ENCODE measurements at places on chromosomes 5 and 9. TPM values are rescaled to one million over a fixed set of nuclear protein-coding genes. Genes with fewer than 3 reads are reported as not detected.

Gene QRFP
- not detected for total RNA-seq

Gene STK32A
- total RNA-seq, result 3.3 TPM

Gene AK1
- total RNA-seq, result 34.4 TPM

Gene KCTD16
- 3.9 TPM for total RNA-seq

GRCh38 chr9:88813638-88814209 is 177.5 kb upstream of the S1PR3 start:
- H3K27me3 ChIP-seq, result no peaks in the 10 kb centered on the region
- H3K4me1 ChIP-seq, result peaks cover 53% of the 10 kb centered on the region
- H3K36me3 ChIP-seq, result no peaks in the 10 kb centered on the region
- no peak for DNase-seq

GRCh38 chr5:130316971-130317680 is 412.9 kb downstream of the CHSY3 start:
- no peak for DNase-seq
- H3K27ac ChIP-seq, result no peak overlapping the region
- H3K27me3 ChIP-seq, result no peaks in the 10 kb centered on the region
- H3K4me3 ChIP-seq, result no peak overlapping the region
- H3K4me1 ChIP-seq, result no peaks in the 10 kb centered on the region

- H3K27ac ChIP-seq, result no peak overlapping the region
- H3K27me3 ChIP-seq, result peaks cover 60% of the 10 kb centered on the region
- H3K4me3 ChIP-seq, result no peak overlapping the region
- DNase-seq, result no peak
- H3K4me1 ChIP-seq, result peaks cover 2% of the 10 kb centered on the region
These were observed 40.5 kb upstream of the PLEKHG4B start for GRCh38 chr5:51500-51823.

- H3K4me3 ChIP-seq, result no peak overlapping the region
- no peak overlapping the region for H3K27ac ChIP-seq
- no peaks in the 10 kb centered on the region for H3K27me3 ChIP-seq
- H3K4me1 ChIP-seq, result no peaks in the 10 kb centered on the region
- no peaks in the 10 kb centered on the region for H3K36me3 ChIP-seq
These were observed 87.8 kb upstream of the CPEB4 start for GRCh38 chr5:173800340-173800739.

DNA sequence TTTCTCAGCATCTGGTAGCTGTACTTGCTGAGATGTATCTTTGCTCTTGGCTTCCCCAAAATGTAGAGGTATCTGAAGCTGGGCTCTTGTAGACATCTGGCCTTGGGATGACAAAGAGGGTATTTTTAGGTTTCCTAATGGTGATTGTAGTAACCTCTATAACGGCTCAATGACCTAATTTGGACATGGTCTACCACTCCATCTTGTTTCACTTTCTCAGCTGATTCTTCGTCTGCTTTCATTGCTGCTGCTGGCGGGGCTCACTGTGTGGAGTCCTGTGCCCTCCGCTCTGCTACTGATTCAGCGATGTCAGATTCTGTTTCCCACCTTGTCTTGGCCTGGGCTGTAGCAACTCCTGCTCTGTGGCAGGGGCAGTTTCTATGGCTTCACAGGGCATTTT is 12.7 kb upstream of the MARCHF11 start:
- DNase-seq, result no peak
- no peak overlapping the region for H3K27ac ChIP-seq
- peaks cover 36% of the 10 kb centered on the region for H3K27me3 ChIP-seq
- H3K4me3 ChIP-seq, result no peak overlapping the region
- no peaks in the 10 kb centered on the region for H3K36me3 ChIP-seq

- no peaks in the 10 kb centered on the region for H3K27me3 ChIP-seq
- no peaks in the 10 kb centered on the region for H3K36me3 ChIP-seq
- H3K27ac ChIP-seq, result no peak overlapping the region
- no peak for DNase-seq
- no peak overlapping the region for H3K4me3 ChIP-seq
- peaks cover 52% of the 10 kb centered on the region for H3K4me1 ChIP-seq
These were observed 44.5 kb downstream of the TRIO start for GRCh38 chr5:14187660-14188059.

- no peak overlapping the region for H3K4me3 ChIP-seq
- peak overlapping the region; percentile 50 for H3K27ac ChIP-seq
- DNase-seq, result no peak
- no peaks in the 10 kb centered on the region for H3K27me3 ChIP-seq
- peaks cover 75% of the 10 kb centered on the region for H3K4me1 ChIP-seq
- H3K36me3 ChIP-seq, result peaks cover 22% of the 10 kb centered on the region
These were observed 219.4 kb downstream of the NFIB start for GRCh38 chr9:14094491-14094890.

DNA sequence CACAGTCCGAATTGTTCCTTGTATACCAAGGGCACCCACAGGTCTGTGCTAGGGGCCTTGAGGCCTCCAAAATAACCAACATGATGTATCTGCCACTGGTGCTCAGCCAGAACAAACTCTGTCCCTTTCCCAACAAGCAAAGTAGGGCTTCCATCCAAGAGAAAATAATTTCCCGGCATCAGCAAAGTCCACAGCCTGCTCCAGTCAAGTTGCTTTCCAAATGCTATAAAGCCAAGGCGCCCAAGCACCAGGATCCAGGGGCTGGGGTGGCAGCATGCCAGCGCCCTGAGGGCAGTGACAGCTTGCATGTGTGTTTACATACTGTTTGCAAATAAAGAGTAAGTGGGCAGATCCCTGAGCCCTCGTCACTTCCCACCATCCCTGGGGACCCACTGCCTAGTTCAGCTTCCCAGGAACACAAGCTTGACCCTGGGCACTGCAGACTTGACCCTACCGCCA is 155.9 kb downstream of the ERCC6L2 start:
- no peak overlapping the region for H3K4me3 ChIP-seq
- no peak overlapping the region for H3K27ac ChIP-seq
- no peak for DNase-seq
- H3K36me3 ChIP-seq, result no peaks in the 10 kb centered on the region
- H3K27me3 ChIP-seq, result peaks cover 41% of the 10 kb centered on the region

DNA sequence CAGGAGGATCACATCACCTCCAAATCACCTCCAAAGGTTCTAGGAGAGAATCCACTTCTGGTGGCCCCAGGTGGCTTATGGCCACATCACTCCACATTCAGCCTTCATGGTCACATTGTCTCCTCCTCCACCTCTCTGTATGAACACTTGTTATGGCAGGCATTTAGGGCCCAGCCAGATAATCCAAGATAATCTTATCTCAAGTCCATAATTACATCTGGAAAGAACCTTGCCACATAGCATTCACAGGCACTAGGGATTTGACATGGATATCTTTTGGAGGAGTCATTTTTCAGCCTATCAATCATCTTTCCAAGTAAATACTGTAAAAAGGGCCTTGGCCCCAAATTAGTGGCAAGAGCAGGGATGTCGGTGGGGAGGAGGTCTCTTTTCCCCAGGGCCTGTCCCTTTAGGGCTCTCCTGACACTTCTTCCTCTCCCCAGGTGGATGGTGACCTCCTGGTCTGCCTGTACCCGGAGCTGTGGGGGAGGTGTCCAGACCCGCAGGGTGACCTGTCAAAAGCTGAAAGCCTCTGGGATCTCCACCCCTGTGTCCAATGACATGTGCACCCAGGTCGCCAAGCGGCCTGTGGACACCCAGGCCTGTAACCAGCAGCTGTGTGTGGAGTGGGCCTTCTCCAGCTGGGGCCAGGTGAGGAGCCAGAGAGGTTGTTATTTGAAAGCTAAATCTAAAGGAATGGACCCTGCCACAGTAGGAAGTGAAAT is 140.9 kb downstream of the SAXO1 start:
- no peak overlapping the region for H3K27ac ChIP-seq
- DNase-seq, result no peak

DNA sequence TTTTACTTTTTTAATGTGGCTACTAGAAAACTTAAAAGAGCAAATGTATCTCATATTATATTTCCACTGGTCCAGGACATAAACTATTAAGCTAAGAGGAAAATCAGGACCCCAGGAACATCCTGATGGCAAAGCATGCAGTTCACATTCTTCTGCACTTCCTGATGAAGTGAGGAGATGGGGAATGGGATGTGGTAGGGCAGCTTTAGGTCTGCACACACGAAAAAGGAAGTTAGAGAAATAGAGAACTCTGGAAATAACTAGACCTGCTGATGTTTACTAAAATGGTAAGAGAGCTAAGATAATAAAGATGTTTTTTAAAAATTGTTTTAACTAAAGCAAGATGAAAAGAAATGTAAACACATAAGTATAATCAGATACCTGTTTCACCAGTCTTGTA is 39.7 kb upstream of the NIPBL start:
- no peak for DNase-seq
- no peak overlapping the region for H3K27ac ChIP-seq
- no peaks in the 10 kb centered on the region for H3K4me1 ChIP-seq
- H3K27me3 ChIP-seq, result peaks cover 25% of the 10 kb centered on the region

DNA sequence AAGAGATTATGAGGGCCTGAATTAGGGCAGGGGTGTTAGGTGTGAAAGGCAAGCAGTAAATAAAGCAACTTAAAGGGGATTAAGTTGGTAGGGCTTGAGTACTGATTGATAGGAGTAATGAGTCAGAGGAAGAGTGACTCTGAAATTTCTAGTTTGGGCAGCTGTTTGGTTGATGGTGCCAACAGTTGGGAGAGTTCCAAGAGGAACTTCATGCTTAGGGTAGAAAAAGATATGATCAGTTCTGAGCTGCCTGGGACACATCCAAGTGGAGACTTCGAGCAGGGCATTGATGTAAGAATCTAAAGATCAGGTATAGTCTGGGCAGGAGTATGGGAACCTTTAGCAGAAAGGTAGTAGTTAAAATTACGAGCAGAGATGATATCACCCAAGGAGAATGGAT is 10.2 kb downstream of the MAMDC2 start:
- H3K27me3 ChIP-seq, result peaks cover 5% of the 10 kb centered on the region
- H3K4me3 ChIP-seq, result no peak overlapping the region
- no peak overlapping the region for H3K27ac ChIP-seq
- H3K4me1 ChIP-seq, result no peaks in the 10 kb centered on the region

- H3K4me1 ChIP-seq, result peaks cover 36% of the 10 kb centered on the region
- H3K27ac ChIP-seq, result peak overlapping the region; percentile 85
- no peak for DNase-seq
These were observed 59.5 kb downstream of the PIK3R1 start for GRCh38 chr5:68274847-68275651.
